ENCODE measurements at places on chromosomes 2 and 18. TPM values are rescaled to one million over a fixed set of nuclear protein-coding genes. Genes with fewer than 3 reads are reported as not detected.

Gene CD8B2
- 0.10 TPM for total RNA-seq

Gene ARMC9
- 68.2 TPM for total RNA-seq

Gene REG1B
- total RNA-seq = not detected

Gene C2orf80
- total RNA-seq = not detected

Gene ASTL
- total RNA-seq = 0.17 TPM

Gene SERPINB13
- not detected for total RNA-seq

Gene FN1
- total RNA-seq = 990 TPM

Gene CYP26B1
- 6.8 TPM for total RNA-seq

Gene CAD
- total RNA-seq = 12.6 TPM

Gene DGUOK
- 105 TPM for total RNA-seq

DNA sequence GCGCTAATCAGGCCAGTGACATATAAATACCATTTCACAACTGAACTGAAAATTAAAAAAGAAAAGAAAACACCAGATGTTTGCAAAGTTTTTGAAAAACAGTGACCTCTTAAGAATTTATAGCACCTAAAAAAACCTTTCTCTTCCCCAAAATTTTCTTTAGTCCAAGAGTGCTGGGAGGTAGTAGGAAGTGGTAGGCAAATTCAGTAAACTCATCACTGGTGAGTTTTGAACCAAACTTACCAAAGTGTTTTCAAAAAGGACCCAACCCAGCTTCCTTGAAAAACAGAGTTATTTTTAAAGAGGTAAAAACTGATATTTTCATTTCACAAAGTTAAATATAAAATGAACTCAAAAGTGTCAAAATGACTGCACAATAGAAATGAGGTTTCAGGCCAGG is 90.4 kb downstream of the TMEM247 start:
- no peak for DNase-seq

DNA sequence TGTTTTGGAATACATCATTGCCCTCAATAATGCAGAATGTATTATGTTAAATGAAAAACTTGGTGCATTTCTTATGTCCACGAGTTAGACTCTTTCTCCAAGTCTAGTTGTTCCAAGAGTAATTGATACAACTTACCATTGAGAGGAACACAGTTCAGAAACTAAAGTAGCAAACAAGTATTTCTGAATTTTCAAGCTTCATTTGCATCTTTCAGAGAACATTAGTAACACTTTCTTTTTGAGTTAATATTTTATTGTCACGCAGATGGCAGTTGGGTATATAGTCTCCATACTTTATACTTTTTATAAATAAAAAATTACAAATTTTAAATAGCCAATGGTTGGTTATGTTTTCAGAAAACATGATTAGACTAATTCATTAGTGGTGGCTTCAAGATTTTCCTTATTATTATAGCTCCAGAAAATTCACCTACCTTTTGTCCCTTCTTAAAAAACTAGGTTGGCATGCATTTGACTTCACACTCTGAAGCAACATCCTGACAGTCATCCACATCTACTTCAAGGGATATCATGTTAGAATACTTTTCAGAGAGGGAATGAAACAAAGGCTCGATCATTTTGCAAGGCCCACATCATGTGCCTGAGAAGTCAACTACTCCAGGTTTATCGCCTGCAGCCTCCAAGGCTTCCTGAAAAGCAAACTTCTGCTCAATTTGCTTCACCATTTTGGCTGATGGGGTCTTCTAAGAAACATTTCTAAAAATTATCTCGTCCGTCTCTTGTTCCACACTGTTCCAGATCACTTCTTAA is 29.9 kb downstream of the LYPD6B start:
- DNase-seq = peak; percentile 40

DNA sequence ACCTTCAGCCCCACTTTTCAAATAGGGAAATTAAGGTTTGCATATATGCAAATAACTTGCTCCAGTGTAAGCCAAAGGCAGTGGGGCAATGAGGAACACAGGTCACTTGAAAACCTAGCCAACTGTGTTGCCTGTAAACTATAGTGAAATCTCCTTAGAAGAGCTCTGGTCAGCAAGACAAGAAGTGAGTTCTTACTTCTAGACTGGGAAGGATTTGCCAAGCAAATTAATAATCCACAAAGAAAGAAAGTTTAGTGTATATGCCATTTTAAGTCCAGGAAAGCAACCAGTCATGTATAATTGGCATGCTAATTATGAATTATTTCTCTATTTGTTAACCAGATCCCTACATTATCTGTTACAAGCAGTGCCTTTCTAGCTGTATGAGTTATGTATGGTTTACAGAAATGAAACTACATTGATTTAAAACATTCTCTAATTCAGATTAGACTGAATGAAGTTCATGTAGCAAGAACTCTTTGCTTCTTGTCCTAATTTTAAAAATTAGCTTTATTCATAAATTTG is 129.9 kb downstream of the MTX2 start:
- DNase-seq = no peak

- DNase-seq = no peak
Observed at GRCh38 chr2:238897122-238897880, 49.4 kb downstream of the TWIST2 start.

DNA sequence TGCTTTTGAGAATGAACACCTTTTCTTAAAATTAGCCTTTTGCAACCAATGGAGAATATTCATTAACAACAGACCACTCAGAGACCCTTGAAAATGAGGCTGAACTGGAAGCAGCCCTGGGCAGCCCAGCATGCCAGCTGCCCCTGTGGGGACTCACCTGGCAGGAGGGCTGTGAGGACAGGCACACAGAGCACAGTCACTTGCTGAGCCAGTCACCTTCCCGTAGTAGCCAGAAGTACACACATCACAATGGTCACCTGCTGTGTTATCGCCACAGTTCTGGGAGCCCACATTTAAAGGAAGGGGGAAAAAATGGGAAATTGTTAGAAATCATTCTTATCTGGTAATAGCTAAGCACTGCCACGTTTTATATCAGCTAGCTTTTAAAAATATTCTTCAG is 115.5 kb downstream of the LAMA1 start:
- no peak for DNase-seq

DNA sequence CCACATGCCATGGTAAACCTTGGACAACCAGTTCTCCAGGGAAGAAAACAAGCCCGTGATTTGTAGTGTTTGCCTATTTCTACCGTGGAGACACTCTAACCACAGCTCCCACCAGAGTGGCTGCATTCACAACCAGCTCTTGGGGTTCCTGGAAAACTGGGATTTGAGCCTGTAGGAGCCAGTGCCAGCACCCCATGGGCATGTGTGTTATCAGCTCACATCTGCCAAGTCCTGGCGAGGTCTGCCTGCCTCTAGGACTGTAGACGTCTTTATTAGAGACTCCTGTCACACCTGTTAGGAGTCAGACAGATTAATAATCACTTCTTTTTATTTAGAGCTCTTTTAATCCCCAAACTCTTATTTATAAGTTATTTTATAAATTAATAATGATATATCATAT is 41.0 kb downstream of the INPP5D start:
- DNase-seq = no peak

DNA sequence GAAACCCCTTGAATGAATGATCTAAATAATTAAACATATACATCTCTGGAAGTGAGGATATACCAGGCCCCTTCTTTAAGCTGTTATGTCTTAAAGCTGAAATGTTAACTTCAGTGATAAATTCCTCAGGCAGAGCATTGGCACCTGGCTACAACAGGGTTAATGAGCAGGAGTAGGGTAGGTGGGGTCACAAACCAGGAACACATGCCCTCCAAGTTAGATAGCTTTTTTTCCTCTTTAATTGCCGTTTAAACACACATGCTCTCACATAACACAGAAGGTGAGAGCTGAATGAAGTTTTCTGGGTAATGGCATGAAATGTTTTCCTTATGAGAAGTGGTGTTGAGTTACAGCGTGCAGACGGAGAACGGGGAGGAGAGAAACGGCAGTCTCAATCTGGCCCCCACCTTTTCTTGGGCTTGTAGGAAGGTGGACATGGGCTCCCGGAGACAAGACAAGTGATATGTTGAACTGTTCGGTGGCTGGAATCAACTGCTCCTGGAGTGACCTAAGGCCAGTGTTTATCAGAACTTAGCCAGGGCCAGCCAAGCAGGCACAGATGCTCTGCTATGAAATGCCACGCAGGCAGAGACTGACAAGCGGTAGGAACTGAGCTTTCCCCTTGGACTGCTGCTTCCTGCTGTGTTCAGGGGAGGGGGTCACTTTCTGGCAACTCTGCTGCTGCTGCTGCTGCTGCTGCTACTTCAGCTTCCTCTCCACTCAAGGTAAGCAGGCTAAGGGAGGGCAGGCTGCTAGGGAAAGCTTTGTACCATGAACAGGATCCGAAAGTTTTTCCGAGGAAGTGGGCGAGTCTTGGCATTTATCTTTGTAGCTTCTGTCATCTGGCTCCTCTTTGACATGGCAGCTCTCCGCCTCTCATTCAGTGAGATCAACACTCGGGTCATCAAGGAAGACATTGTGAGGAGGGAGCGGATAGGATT is at the start of gene GALNT5:
Gene GALNT5 (plus strand): TSS at position 394 of the 941 bp plus-strand sequence. CDS start 378 bp downstream, at position 772.
- peak; percentile 76 for DNase-seq

- DNase-seq = no peak
Observed at GRCh38 chr2:207075456-207075855, 90.3 kb downstream of the KLF7 start.

DNA sequence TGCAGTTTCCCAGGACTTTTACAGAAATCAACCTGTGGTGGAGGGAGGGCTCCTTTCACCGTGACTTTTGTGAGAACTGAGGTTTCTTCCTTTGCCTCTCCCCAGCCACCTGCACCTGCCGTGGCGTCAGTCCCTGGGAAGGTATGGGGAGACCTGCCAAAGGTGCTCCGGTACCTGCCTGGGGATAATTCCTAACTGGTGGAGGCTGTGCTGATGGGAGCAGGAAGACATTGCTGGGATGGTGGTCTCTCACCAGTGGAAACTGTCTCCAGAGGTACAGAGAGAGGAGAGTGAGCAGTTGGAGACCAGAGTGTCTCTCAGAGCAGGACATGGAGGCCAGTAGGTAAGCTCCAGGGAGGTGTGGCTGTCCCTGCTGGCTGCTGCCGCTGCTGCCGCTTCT is 52.6 kb downstream of the CIB4 start:
- DNase-seq = no peak

DNA sequence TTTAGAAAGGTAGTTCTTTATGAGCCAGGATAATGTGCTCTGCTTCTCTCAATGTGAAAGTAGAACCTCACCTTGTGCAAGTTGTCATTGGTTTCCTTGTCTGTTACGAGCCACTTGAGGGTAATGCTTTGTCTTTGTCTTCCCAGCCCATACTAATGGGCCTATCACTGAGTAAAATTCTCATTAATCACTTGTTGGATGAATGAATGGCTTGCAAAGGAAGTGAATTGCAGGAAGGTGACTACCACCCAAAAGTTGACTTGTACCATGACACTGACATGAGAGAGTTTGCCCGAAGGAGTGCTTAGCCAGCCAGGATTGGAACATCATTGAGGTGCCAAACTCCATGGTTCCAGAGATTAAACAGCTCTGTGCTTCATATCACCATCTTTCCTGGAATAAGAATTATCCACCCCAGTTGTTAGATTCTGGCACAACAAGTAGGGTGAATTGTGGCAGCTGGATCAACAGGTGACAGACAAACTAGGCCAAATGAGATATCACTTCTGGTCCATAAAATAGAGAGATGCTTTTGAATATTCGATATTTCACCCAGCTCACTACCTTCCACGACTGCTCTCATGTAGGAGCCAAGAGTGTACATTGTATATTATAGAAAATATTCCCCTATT is 20.5 kb upstream of the CD28 start:
- peak; percentile 44 for DNase-seq

DNA sequence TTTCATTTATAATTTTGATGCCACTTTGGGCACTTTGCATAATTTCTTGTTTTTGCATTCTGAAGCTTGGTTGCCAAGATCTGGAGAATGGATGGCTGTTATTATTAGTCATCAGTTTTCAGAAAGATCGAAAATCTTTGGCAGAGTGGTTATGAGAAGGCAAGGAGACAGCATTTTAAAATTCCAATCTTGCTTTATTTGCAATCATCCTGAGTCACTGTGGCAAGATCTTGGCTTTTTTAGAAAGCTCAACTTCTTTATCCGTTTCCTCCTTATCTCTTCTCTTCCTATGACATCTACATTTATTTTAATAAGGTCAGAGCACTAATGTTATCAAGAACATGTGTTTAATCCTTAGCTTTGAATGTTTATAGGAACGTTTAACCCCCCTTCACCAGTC is 31.1 kb upstream of the EIF2AK3 start:
- peak; percentile 54 for DNase-seq

DNA sequence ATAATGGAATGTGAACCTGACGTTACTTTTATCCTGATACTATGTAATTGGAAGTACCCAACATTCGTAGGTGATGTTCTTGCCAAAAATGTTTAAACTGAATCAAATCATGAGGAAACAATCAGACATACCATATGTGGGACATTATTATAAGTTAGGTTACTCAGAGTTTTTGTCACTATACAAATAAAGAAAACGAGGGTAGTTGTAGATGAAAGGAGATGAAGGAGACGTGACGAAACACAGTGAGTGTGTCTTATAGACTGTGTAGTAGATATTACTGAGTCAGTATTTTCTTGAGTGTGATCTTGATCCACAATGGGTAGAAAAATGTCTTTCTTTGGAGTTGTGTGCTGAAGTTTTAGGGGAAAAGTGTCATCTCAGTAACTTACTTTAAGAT is 176.8 kb downstream of the ZNF407 start:
- no peak for DNase-seq

- no peak for DNase-seq
Observed at GRCh38 chr2:26522325-26522724, 44.4 kb upstream of the OTOF start.

DNA sequence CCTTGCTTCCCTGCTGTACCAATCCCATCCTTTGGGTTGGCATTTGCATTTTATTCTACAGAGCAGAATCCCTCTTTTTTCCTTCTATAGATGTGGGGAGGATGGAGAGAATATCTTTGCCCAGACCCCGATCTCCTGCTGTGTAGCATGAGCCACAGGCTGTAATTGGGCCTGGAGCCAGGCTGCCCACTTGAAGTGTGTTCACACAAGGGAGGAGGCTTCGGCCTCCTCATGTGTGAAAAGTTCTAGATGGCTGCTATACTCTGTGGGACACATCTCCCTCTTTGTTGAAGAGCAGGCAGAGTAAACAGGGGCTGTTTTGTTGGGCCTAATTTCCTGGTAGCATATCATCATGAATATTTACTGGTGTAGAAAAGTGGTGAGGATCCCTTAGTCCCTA is 126.3 kb downstream of the XRCC5 start:
- DNase-seq = no peak

DNA sequence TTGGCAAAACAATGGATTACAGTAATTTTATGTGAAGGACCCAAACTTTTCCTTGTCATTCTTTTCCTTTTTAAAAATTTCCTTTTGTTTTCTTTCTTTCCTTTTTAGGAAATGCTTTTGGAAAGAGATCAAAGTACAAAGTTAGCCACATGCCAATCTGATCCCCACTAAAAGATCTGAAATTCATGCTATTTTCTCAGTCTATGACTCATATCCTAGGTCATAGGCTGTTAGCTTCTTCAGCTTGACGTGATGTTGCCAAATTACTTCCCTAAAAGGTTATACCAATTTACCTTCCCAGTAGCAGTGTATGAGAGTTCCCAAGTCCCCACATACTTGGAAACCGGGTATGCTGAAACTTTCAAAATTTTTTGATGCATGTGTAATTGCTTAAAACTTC is 355.3 kb downstream of the INSIG2 start:
- DNase-seq = peak; percentile 87
